CD4-positive, alpha-beta T cell treated with Interleukin-2 at 100 ng/mL for 4 hours (primary cell): ENCODE measurements at places on chromosomes 6 and 20.

- peak; percentile 79 for DNase-seq
Measured at GRCh38 chr6:20404641-20405032, 3.0 kb downstream of the E2F3 start.

GRCh38 chr6:144758602-144759001 lies 473.5 kb downstream of the UTRN start:
- DNase-seq, result peak; percentile 7

DNA sequence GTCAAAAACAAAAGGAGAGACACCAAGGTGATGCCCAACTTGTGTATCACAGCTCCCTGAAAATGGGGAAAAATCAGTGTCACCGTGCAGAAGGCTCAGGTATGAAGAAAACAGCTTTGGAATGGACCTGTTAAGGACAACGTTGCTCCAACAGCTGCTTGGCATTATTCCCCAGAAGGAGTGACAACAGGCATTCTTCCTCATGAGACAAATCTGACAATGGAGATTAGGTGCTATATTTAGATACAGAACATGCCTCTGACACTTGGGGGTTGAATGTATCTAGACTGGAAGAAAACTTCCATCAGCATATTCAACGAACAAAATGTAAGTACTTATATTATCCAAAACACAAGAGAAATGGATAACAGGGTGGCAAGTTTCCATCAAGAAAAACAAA lies 87.7 kb downstream of the MBOAT1 start:
- no peak for DNase-seq

GRCh38 chr6:26003102-26003694 lies 40.6 kb downstream of the TRIM38 start:
- DNase-seq, result peak; percentile 50

DNA sequence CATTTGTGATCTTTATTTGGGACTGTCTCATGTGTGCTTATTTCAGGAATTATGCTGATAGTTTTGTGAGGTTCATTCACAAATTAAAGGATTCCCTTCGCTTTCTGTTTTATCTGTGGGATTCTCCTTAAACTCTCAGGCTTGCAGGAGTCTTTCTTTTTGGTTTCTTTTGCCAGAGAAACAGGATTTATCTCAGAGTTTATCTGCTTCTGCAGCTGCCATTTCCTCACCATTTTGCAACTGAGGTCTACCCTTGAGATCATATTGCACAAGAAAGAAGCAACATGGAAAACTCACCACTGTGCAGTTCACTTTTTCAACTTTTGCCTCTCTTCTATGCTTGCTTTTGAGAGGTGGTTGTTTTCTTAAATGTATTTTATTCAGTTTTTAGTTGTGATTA lies 201.0 kb downstream of the PRL start:
- DNase-seq, result no peak
